T-helper 17 cell (primary cell): ENCODE measurements at places on chromosomes 1 and 21.

GRCh38 chr1:33823830-33824229 lies 40.0 kb upstream of the HMGB4 start:
- DNase-seq = no peak

GRCh38 chr21:37459575-37459974 lies 93.0 kb downstream of the DYRK1A start:
- no peak for DNase-seq

- DNase-seq = no peak
These were observed 996 bp upstream of the MGST3 start for GRCh38 chr1:165629848-165630628.

DNA sequence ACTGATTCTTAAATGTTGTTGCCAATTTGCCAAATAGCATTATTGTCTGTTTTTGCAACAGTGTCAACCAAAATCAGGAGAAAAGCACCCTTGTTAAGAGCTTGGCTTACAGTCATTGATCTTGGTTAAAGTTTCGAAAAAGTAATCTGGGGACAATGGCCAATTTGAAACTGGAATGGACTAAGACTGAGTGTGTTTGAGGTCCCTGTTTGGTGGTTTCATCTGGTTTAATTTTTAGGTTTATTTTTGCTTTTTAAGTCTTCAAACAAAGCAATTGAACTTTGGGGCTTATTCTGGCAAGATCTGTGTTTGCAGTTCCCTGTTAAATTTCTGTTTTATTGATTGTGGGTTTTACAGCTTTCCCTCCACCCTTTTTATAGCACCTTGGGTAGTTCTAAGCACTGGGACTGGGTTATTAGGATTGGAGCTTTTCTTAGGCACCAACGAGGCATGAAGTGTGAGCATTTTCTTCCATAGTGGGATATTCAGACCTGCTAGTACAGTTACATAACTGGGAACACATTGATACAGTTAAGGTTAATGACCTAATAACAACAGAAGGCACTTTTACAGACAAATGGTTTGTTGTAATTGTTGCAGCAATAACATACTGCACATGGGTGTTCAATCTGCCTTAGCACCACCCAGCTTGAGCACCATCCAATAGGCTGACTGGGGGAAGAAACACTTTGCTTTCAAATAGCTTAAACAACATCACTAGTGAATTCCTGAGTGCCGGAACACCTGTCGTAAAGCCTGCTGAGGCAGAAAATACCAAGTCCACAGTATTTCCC lies 40.6 kb upstream of the MAP10 start:
- DNase-seq = no peak

GRCh38 chr1:187624812-187625545 lies 796.2 kb downstream of the PLA2G4A start:
- DNase-seq = no peak

DNA sequence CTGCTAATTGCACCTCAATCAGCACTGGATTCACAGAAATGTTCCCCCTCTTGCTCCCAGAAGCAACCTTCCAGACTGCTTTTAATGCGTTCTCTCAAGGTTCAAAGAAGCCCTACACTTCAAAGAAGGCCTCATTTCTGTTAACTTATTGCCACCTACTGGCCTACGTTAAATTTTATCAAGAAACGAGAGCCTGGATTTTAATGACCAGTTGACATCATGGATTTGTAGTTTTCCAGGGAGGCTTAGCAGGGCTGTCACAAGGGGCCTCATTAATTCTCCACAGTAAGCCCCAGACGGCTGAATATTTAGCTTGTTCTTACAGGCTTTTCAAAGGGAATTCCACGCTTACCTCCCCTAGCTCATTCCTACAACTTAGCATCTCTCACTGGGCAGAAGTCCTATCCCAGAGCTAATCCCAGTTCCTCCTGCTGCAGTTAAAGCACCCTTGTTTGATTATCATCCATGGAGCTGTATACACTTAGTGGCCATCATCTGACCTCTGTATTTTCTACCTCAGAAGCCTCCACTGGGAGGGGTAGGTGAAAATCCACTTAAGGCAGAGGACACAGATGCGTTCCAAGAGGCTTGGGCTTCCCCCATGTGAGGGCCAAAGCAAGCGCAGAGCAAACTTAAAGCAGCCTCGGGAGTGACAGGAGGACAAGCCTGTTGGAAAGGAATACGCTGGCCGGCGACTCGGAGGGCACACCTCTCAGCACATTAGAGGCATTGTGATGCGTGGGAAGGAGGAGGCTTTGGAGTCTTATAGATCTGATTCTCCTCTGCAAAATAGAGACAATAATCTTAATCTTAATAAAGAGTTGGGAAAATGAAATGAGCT lies 32.2 kb upstream of the CYP4X1 start:
- DNase-seq = no peak
